CD4-positive, alpha-beta T cell treated with Interleukin-17A for 1 hour (primary cell): ENCODE measurements at places on chromosomes 2 and 18.

DNA sequence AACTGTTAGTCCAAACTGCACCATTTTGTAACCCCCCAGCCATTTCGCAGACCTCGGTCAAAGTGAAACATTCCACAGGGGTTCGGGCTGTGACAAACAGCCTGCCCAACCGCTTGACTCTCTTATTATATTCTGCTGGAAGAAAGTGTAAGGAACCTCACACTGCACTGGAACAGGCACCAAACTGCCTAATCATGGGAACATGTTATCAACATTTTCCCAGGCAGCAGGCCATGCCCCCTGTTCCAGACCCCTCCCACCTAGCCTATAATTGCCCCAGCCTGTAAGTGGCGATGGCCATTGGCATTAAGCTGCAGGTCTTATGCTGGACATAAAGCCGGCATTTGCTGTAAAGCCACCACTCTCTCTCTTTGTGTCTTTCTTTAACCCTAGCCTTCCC lies 16.9 kb downstream of the LYG2 start:
- DNase-seq: no peak

GRCh38 chr2:88036182-88036581 lies 19.4 kb downstream of the KRCC1 start:
- DNase-seq: no peak

GRCh38 chr2:189060096-189060642 lies 86.0 kb downstream of the COL3A1 start:
- DNase-seq: no peak

GRCh38 chr18:49249521-49249920 lies 210.9 kb downstream of the DYM start:
- peak; percentile 14 for DNase-seq

GRCh38 chr2:6823111-6823510 lies 42.6 kb downstream of the CMPK2 start:
- no peak for DNase-seq

GRCh38 chr2:147223553-147224060 lies 621.2 kb upstream of the ACVR2A start:
- no peak for DNase-seq

- no peak for DNase-seq
Measured at GRCh38 chr18:32216390-32216789, 26.6 kb downstream of the MEP1B start.

DNA sequence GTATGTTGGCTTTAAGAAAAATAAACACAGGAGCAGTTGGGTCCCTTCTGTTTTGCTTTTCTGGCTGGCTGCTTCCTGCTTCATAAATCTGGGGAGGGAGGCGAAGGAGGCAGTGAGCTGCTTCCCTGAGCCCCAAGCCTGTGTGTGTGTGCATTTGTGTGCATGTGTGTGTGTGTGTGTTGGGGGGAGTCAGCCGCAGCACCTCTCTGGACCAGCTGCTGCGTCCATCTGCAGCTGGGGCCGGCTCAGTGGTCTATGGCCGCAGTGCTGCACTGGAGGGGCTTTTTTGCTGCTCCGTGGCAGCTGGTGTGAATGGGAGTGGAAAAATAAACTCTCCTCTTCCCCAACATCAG lies 192.3 kb downstream of the RNF144A start:
- DNase-seq: no peak

DNA sequence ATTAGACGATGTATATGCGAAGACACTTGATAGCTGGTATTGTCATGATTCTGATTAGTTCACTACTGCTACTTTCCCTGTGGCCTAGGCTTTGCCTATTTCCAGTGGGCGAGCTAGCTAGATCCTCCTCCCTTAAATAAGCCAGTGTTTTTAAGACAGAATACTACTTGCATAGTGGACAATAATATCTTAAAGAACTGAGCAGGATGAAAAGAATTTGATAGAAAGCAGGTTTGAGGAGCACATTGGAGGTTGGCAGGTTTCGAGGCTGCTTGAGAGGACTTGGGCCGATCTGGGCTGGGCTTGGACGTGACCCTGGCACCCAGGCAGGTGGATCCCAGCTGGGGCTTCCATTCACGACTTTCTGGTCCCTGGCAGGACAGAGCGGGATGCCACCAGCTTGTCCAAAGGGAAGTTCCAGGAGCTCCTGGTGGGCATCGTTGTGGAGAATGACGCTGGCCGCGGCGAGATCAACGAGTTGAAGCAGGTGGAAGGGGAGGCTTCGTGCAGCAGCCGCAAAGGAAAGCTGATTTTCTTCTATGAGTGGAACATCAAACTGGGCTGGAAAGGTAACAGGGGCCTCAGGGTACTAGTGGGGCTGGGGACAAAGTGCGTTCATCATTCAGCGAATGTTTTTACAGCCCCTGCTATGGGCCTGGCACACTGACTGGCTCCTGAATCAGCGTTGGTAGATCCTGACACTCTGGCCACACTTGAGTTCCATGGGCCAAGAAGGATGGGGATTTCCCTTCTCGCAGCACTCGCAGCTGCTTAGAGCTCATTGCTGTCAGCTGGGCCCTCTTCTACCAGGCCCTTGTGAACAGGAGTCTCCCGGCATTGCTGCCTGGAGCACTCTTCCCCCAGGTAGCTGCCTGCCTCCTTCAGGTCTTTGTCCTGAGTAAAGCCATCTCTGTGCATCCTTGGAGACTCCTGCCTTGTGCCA lies 16.9 kb downstream of the C2orf74 start:
- DNase-seq: peak; percentile 29

GRCh38 chr2:71846669-71847291 lies 300.9 kb downstream of the CYP26B1 start:
- no peak for DNase-seq

DNA sequence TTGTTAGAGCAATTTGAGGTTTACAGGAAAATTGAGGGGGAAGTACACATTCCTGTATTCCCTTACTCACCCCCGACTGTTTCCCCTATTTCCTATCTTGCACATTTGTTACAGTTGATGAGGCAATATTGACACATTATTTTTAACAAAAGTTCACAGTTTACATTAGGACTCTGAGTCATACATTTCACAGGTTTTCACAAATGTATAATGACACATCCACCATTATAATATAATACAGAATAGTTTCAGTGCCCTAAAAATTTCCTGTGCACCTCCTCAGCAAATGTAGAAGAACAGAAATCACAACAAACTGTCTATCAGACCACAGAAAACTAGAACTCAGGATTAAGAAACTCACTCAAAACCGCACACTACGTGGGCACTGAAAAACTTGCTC lies 160.6 kb upstream of the RMP24 start:
- no peak for DNase-seq

DNA sequence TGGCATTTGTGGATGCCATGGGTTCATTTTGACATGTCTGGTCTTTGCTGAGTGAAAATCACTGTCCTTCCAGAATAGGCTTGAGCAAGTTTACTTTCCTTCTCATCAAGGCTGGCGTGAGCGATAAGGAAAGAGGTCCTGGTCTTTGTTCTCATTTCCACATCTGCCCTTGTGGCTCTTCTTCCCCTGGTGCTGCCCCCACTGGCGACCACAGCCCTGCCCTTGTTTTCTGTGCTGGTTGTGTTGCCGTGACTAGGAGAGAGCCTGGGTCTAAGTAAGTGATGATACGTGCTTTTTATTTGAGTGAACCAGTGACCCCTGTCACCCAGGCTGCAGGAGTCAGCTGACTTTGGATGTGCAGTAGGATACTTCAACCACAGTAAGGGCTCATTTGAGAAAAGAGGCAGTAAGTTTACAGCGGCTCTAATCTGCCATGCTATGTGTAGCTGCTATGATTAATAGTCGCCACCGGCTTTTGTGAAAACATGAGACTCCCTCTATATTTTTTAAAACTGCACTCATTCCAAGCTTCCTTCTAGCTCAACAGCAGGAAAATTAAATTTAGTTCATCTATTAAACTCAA lies 441.7 kb downstream of the RNF144A start:
- DNase-seq: no peak

DNA sequence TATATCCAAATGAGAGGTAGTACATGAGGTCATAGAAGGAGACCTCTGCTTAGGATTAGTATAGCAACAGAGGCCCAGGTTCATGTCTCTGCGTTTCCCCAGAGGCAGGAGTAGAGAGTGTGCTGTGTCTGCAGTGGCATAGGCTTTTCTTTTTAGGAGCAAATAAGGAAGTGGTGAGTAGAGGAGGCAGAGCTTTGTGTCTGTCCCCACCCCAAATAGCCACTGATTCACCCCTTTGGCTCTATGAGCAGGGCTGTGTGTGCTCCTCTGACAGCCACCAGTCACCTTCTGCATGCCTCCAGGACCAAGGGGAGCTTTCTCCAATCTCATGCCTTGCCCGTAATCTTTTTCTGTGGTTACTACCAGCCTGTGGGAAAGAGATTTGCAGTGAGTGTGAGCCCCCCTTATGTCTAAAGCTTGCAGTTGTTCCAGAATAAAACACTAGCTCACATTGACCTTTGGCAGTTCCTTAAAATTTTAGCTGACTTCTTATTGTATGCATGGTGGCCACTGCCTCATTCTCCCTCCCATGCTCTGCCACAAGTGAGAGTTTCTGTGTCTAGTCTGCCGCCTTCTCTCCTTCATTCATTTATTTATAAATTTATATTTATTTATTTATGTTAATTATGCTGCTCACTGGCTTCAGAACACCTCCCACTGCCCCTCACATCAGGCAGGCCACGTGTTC lies 23.5 kb upstream of the ELAC1 start:
- no peak for DNase-seq

DNA sequence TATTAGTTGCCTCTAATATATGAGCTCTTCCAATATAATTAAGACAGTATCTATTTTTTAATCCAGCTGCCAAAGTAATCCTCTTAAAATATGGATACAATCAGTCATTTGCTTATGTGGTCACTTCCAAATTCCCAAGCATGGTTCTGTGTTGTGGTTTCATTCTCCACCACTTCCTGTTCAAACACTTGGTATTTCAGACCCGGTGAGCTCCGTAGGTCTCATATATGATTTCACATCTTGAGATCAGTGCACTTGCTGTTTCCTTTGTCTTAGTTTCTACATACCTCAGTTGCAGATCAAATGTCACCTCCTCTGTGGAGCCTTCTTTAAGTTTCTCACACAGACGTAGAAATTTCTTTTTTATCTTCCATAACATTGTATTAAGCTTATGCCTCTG lies 254.2 kb downstream of the KCNS3 start:
- DNase-seq: no peak

DNA sequence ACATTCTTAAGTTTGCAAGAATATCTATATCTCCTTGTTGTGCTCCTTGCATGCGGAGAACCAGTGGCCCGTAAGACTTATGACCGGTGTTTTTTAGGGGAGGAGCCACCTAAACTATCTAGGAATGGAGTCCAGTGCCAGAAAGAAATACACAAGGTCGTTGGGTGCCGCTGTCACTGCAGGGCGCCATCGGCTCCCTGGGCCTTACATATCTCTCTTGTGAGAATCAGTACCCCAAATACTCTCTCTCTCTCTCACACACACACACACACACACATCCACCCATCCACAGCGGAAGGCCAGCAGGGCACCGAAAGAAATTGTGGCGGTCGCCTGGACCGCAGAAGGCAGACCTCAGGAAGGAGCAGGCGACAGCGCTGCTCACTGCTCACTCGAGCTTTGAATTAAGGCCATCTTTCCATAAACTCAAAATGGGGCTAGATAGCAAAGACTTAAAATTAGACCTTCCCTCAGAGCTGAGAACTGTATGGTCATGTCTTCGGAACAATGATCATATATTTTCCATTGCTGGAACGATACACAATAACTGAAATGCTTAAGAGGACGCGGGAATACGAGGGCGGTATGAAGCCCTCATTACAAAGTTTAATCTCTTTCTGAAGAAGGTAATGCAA lies 10.4 kb downstream of the NR4A2 start:
- peak; percentile 54 for DNase-seq

- no peak for DNase-seq
Measured at GRCh38 chr2:68384485-68385107, 19.5 kb downstream of the PLEK start.

GRCh38 chr2:42908518-42909200 lies 116.3 kb upstream of the HAAO start:
- DNase-seq: no peak

- no peak for DNase-seq
Measured at GRCh38 chr2:125516496-125517109, 1139.4 kb upstream of the GYPC start.

DNA sequence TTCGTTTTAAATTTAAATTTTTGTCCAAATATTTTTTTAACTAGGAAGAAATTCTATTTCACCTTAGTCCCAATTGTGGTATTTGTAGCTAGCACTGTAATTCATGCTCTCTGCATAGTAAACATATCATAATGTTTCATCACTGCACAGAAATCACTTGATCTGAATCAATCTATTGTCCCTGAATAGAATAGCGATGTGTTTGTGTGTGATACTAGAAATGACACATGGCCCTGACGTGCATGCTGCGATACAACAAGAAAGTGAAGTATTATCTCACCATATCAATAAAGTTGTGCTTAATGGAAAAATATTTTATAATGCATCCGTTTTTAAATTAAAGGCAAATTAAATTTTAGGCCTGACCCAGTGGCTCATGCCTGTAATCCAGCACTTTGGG lies 10.0 kb downstream of the TTL start:
- DNase-seq: no peak

GRCh38 chr2:192067631-192068030 lies 127.1 kb downstream of the TMEFF2 start:
- DNase-seq: no peak

- DNase-seq: no peak
Measured at GRCh38 chr2:195531754-195532153, 125.3 kb upstream of the SLC39A10 start.

GRCh38 chr2:103902347-103902746 lies 951.6 kb upstream of the POU3F3 start:
- no peak for DNase-seq

- no peak for DNase-seq
Measured at GRCh38 chr2:150023663-150024062, 436.1 kb upstream of the MMADHC start.

GRCh38 chr2:72273384-72273783 lies 125.7 kb upstream of the CYP26B1 start:
- DNase-seq: no peak

- peak; percentile 89 for DNase-seq
Measured at GRCh38 chr2:37599688-37600525, 71.5 kb downstream of the CDC42EP3 start.
